ENCODE measurements at places on chromosomes 2 and 18.

GRCh38 chr18:6994771-6995430 lies 122.7 kb downstream of the LAMA1 start:
- no peak for DNase-seq

DNA sequence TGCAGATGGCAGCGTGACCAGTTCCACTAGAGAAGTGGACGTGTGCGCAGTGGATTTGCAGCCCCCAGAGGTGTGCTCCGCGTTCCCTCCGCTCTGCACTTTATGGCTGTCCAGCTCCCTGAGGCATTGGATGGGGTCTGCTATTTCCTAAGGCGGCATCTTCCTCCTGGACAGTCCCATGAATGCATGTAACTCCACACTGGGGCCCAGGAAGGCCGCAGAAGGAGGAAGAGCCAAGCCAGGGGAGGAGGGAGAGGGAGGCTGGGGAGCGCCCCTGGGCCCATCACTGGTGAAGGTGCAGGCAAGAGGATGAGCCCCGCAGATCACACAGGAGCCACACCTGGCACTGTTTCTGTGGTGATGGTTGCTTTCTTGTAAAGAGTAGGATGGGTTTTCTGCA lies 99.1 kb downstream of the PTGR3 start:
- no peak for DNase-seq

GRCh38 chr2:108927936-108928659 lies 60.9 kb downstream of the EDAR start:
- no peak for DNase-seq

DNA sequence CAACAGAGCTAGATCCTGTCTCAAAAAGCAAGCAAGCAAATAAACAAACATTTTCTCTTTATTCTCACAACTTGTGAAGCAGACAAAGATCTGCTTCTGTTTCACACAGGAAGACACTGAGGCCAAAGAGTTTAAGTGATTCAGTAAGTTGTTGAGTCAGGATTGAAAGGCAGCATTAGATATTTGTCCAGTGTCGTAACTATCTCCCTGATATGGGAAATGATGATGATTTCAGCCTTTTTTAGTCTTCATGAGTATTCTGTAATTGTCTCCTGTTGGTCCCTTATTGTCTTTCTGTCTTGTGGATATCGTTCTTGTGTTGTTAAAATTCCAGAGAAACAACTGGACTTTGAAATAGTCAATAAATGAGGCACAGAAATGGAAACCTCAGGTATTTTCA lies 59.6 kb downstream of the GATA6 start:
- no peak for DNase-seq

- DNase-seq: no peak
Measured at GRCh38 chr2:63049970-63050333, 678 bp upstream of the OTX1 start.

- DNase-seq: no peak
Measured at GRCh38 chr2:84457686-84458085, 1.4 kb downstream of the SUCLG1 start.

DNA sequence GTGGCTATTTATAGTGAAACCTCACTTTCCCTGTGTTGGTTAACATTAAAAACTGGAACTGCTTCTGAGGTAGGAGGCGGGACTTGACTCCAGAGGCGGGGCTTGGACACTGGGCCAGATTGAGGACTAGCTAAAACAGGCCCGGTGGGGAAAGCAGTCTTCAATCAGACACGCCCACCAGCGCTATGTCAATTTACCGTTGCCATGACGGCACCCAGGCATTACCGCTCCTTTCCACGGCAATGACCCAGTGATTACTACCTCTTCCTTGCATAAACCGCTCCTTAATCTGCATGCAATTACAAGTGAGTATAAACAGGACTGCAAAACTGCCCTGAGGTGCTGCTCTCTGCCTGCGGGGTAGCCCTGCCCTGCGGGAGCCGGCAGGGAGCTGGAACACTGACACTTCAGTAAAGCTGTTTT lies 35.3 kb downstream of the LRRFIP1 start:
- peak; percentile 93 for DNase-seq

DNA sequence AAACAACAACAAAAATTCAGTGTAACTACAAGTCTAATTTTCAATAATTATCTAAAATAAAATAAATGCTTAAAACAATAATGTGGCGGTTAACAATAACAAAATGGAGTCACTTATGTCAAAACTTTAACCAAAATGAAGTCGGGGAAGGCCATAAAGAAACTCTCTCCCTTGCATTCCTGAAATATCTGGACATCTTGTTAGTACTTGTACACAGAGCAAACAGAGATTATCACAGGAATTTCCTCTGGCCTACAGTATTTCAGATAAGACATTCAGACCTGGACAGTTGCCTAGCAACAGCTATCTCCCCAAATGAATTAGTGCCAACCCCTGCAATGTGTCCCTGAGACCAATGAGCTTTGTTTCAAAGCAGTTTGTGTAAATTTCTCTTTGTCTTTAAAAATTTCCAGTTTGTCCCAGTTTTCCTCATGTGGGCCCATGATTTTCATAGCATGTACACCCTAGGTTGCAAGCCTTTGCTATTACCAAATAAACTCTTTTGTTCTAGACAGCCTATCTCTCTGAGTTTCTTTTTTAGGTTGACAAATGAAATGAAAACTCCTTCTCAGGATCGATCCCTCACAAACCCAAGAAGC lies 68.6 kb downstream of the EXOC6B start:
- no peak for DNase-seq

- no peak for DNase-seq
Measured at GRCh38 chr18:41146301-41146700, 808.7 kb upstream of the PIK3C3 start.

DNA sequence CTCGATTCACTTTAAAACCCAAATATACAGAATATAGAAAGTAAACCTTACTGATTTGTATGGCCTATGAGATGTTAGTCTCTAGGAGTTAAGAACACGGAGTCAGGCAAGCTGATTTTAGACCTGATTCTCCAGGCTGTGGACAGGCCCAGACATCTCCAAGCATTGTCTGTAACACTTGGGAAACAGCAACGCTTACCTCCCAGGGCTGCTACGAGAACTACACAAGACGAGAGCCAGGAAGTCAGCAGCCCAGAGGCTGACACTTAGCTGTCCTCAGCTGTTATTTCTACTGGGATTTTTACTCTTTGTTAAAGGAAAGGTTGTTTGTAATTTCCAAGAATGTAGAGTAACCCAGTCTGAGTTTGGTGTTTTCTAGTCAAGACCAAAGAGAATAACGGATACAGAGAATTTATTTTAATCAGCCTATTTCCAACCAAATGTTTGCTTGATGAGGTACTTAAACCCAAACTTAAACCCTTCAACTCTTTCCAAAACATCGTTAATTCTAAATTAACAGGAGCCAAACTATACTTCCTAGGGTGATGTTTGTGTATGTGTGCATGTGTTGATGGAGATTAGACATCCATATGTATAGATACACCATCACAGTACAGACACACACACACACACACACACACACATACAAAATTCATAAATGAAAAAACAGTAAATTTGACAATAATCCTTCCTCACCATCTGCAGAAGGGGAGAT lies 123.4 kb downstream of the LAMA1 start:
- DNase-seq: no peak

GRCh38 chr2:185208261-185208660 lies 530.3 kb upstream of the FSIP2 start:
- DNase-seq: no peak

DNA sequence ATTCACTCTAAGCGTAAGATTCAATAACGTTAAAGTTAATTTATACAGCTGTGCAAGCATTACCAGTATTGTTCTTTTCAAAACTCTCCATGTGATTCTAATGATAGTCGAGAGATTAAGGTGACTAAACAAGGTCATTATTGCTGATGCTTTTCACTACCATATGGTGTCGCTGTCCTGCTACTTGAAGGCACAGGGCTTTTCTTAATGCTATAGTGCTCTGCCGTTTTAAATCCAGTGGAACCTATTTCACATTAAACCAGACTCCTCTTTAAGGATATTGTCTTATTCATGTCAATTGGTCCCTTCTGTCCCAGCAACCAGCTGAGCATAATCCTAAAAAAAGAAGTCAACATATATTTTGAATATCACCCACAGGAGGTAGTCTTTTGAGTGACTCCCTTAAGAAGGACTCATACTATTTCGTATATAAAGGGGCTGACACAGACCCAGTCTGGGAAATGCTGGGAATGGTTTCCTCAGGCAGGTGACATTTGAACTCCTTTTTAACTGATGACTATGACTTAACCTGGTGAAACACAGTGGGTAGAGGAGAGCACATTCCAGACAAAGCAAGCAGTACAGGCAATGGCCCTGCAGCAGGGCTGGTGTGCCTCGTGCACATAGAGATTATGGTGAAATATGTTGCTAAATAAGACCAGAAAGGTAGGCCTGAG lies 53.9 kb upstream of the CYTIP start:
- DNase-seq: no peak

- DNase-seq: no peak
Measured at GRCh38 chr2:144376460-144376859, 143.5 kb downstream of the ZEB2 start.

DNA sequence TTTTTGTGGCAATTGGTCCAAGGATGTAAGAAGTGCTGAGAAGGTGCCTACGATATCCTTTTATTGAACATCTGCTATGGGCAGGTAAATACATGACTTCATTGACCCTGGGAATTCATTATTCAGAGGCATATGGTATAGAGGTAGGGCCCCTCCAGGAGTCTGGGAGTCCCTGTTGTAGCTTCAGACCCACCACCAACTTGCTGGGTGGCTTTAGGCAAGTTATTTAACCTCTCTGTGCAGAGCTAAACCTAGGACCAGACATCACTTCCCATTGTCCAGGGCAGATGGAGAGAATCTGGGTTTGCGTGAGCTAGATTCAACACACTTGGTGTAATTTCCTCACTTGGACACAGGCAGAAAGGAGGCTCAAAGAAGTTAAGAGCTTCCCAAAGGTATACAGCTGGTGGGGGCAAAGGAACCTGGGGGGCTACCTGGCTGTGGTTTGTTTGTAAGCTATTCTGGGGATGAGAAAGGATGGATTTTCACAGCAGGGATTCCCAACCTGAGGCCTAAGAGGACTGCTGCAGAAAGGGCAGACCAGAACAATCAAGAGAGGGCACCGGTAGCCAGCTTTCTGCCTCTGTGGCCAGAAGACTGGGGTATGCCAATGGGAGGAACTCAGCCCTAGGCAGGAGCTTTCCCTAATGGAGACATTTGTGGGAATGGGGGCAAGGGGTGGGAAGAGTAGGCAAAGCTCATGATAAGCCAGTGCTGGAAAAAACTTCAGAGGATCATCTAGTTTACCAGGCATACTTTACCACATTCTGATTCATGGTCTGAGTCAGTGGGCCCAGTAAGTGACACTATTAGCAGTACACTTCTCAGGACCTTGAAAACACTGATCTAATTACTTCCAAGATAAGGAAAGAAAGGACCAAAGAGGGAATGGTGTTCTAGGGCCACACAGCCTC lies 102.7 kb upstream of the SMAD2 start:
- DNase-seq: peak; percentile 17

DNA sequence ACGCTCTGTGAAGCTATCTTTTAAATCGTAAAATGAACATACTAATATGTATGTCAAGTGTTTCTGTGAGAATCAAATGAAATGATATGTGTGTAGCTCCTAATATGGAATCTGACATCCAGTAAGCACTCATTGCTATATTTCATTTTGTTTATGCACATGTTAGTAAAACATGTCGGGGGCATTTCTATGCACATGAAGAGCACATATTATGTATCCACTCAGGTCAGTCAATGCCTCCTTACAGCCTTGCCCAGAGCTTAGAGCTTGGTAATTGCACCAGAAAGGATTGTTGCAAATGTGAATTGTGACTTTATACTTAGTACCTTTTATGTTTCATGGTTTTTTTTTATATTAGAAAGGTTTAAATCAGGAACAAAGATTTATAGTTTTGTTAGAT lies 463.7 kb upstream of the HNMT start:
- DNase-seq: no peak

DNA sequence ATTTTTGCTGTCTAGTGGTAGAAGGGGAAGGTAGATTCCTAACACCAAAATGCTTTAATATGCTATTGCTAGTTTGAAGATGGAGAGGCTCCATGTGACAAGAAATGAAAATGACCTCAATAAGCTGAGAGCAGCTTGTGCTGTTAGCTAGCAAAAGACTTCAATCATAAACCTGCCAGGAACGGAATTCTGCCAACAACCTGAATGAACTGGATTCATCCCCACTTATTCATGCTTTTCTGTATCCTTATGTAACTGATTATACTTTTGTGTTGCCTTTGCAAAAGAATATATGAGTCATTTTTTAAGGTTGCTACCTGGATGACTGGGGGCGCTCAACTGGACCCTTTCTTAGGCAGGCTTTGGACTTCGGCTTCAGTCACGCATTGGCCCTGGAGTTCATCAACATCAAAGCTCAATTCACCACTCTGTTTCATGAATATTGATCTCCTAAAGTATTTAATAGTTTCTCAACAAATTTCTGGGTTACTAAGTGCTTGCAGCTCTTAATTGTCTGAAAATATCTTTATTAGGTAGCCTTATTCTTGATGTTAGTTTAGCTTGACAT lies 97.5 kb upstream of the KCNJ3 start:
- DNase-seq: no peak

GRCh38 chr2:68046642-68047240 lies 16.1 kb downstream of the C1D start:
- DNase-seq: no peak

- DNase-seq: no peak
Measured at GRCh38 chr2:70240599-70240998, 7.8 kb downstream of the TIA1 start.

DNA sequence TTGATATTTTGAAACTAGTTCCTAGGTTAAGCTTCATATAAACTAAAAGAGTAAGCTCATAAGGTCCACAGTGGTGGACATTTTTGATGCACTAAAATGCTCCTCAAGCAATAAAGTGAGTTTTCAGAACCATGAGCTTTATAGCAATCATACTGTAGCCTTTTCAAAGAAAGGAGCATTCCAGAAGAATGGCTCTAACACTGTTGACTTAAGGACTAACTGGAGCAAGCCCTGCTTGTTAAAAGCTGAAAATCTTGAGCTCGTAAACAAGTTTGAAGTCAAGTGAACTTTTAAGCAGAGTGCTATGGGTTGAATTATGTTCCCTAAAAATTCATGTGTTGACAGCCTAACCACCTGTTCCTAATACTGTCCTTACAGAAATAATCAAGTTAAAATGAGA lies 38.0 kb downstream of the KYNU start:
- DNase-seq: no peak

GRCh38 chr2:223909001-223909741 lies 36.0 kb downstream of the WDFY1 start:
- DNase-seq: no peak

GRCh38 chr2:197972061-197972460 lies 167.7 kb downstream of the PLCL1 start:
- peak; percentile 59 for DNase-seq

DNA sequence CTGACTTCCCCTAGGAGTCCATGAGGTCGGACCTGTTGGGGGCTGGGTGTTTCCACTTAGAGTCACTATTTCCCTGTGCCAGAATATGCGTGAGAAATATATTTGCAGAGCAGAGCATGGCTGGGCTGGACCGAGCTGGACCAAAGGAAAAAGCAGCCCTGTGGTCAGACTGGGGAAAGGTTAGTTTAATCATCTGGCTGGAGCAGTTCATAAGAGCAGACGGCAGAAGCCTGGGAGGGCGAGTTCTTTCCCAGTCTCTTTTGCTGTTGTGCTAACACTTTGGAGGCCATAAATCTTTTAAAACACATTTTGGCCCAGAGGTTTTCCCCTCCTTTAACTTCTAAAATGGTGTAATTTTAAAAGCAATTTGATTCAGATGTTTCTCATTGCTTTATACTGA lies 66.5 kb downstream of the GLI2 start:
- DNase-seq: no peak

- DNase-seq: no peak
Measured at GRCh38 chr18:36496022-36496421, 198.5 kb downstream of the FHOD3 start.

- no peak for DNase-seq
Measured at GRCh38 chr2:178827739-178828485, 20.7 kb upstream of the TTN start.

All from sciatic nerve (tissue), 2 donors.